GOT3 (cell line): ENCODE measurements at places on chromosomes 13 and 19.

DNA sequence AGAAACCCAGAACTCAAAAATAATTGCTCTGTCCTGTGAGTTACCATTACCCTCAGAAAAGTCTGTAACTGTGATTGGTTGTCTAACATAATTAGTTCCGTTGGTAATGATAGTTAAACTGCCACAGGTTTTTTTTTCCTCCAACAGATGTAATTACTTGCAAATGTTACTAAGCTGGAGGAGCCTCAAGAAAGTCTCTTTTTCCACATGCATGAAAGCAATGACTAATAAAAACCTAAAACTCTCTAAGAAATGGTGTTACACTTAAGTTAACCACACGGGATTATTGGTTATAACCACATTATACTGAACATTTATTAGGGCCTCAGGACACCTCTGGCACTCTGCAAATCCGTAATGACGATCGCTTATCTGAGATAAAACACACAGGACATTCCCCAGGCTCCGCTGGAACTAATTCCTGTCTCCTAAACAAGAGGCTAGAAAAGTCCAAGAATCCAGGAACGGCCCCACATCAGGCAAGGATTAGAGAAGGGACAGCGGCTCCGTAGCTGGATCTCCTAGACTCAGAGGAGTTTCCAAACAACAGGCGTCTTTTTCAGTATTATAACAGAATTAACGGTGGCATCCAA is 753 bp downstream of the ZNF235 start:
- no peak for DNase-seq

DNA sequence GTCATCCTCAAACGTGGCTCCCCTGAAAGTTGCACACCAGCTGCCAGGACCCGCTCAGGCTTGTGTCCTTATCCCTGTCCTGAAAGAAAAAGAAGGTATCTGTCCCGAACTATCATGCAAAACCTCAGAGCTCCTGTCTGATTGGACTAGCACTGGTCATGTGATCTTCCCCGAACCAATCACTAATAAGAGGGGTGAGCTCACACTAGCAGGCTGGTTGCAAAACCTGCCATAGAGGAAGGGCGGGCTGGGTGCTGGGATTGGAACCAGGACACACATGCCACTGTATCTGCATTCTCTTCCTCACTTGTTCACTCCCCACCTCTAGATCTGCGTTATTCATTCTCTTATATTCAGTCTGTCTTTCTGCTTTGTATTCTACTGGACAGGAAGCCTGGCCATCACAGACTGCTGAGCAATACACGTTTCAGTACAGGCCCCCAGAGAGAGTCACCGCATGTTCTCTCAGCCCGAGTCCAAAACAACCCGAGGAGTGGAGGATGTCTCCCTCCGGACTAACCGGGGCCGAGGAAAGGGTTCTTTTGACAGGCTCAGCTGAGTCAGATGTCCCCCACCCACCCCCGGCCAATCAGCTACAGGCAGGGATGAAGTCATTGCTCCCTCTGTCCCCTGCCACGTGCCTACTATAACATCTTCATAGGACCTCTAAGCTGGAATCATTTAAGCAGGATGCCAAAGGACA is 97.7 kb downstream of the SIPA1L3 start:
- peak; percentile 66 for DNase-seq

DNA sequence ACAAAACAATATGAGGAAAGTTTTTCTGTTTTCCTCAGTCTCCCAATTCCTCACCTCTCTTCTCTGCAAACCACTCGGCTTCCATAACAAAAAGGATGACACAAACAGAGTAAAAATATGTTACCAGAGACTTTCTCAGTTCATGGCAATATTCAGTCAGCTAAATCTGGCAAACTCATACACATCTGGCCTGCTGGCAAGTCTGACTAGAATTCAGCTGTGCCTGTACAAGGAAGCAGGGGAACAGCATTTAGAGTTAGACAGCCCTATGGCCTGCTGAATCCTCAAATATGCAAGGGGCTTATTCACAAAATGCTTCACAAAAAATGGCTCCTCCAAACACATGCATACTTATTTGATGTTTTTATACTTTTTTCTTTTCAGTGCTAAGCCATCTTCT is 227.8 kb downstream of the ENOX1 start:
- DNase-seq: no peak

DNA sequence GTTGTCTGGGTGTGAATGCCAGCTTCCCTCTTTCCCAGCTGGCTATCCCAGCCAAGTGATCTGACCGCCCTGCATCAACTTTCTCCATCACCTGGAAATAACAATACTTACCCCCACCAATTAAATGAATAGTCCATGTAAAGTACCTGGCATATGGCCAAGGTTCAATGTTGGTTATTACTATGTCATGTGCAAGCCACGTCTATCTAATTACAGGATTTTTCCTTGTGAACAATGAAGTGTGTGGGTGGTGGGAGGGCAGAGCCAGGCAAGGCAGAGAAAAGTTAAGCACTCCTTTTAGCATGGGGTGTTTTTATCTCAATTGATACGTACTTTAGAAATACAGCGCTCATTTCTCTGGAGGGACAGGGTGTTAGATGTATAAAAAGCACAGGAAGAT is 121.1 kb downstream of the NHLRC3 start:
- DNase-seq: no peak

DNA sequence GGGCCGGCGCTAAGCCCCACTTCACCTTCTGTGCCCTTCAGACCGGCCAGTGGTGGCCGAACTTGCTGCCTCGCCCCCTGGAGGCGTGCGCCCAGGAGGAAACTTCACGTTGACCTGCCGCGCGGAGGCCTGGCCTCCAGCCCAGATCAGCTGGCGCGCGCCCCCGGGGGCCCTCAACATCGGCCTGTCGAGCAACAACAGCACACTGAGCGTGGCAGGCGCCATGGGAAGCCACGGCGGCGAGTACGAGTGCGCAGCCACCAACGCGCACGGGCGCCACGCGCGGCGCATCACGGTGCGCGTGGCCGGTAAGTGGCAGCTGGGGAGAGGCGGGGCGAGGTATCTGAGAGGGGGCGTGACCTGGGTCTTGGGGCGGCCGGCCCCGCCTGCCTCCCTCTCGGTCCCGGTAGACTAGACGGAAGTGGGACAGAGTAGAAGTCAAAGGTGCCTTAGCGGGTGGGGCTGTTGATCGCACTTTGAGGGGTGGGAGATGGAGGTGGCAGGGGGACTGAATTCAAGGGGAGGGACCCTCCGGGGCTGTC is 5.6 kb downstream of the ICAM5 start:
- no peak for DNase-seq

DNA sequence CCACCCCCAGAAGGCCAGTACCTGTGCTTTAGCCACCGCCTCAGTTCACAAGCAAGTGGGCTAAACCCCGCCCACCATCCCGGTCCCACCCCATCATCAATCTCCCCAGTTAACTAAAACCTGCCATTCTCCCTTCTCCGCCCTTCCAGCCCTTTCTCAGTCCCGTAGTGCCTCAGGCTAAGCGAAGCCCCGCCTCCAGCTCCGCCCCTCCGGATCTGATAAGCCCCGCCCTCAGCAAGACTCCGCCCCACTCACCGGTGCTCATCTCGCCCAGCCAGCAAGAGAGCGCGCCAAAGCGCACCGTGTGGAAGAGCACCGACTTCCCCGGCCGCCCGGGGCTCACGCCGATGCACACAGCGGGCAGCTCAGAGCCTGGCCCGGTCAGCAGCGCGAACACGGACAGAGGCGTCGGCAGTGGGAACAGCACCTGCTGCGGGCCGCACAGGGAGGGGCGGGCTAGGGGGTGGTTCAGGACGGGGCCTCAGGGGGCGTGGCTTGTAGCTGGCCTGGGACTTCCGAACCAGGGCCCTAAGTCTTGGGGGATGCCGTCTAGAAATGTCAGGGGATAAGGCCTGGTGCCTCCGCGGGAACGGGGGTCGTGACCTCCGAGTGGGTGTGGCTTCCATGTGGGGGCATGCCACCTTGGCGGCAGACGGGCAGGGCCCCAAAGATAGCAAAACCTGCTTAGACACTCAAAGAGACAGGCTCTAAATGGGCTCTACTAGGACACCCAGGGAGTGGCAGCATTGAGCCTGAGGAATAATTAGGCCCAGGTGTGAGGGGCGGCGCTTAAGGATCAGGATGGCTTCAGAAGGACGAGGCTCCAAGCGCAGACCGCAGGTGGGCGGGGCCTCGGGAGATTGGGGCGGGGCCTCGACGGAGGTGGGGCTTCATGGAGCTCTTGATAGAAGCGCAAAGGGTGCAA is 21.4 kb downstream of the MAP4K1 start:
- no peak for DNase-seq

- no peak for DNase-seq
These were observed 5.7 kb downstream of the SHISA7 start for GRCh38 chr19:55437410-55437809.

DNA sequence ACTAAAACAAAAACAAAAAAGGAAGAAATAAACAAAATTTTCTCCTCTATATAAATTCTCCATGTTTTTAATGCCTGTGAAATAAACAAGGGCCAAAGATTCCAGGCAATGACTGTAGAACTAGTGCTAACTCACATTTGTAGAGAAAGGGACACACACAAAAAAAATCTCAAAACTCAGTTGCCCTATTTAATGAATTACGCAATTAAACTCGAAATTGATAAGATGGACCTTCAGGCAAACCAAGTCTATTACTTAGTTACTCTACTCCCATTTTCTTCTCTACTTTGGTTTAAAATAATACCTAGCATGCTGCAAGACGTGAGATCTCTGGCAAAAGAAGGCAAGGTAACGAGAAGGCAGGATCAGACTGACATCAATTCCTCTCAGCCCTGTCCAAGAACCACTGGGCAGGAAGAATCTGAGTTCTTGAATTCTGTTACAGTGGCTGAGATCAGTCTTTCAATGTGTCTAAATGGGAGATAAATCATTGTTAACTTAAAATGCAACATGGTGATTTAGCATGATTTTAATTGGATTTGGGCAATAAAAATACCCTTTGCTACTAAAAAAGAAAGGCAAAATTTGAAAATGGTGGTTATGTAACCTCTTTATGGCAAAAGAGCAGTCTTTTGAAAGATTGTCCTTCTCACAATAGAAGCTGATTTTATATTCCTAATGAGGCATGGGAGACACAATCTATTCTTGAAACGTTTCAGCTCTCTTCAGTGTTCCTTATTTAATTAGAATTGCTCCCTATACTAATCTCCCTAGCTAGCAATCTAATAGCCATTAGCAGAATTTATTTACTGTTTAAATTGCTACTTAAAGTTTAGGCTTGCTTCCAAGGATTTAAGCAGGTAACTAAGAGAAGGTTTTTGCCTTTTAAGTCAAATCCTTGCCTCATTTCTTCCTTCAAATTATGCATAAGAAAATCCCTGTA is 25.9 kb downstream of the SPRY2 start:
- DNase-seq: no peak

DNA sequence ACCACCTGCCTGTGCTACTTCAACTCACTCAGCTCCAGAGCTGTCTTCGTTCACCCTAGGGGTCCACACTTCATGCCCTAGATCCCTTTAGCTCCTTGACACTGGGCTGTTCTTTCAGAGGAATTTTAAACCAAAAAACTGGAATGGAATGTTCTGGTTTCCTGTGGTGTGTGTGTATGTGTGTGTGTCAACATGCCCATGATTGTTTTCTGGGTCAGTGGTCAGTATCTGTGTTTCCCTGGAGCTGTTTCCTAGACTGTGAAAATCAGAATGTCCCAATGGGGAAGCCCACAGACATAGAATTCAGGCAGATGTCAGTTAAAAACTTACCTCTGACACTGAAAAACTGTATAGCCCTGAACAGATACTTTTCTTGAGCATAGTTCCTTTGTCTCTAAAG is 1.3 kb downstream of the PMIS2 start:
- DNase-seq: no peak

DNA sequence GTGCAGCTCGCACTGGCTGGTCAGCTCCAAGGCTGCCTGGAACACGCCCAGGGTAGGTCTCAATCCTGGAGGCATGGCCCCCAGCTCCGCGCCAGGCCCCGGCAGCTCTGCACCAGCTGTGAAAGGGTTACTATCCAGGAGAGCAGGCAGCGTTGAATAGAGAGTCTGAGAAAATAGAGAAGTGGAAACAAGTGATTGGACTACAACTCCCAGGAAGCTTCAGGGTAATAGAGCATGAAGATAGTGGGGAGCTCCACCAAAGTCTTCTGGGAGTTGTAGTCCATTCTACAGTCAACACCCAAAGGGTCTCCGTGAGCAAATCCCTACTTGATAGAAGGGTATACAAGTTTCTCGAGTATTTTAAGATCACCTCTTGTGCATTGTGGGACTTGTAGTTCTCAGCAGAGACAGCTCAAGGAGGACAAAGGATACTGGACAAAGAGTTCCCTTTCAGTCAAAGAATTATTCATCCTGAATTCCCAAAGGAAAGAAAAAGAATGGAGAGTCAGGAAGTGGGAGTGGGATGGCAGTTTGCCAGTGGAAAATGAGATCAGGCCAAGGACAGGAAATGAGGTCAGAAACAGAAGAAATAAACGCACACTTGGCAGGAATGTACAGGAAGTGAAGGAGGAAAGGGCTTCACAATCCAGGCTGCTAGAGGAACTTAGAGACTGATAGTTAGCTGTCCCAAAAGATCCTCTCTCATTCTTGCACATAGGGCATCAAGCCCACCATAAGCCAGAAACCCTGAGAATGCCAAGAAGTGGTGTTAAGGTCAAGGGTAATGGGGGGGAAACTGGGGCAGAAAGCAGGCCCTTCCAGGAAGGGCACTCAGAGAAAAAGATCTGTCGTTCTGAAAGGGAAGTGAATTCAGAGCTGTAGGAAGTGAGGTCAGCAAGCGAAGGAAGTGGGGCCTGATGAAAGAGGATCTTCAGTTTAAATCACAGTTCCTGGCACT is 5.5 kb upstream of the MAMSTR start:
- no peak for DNase-seq

DNA sequence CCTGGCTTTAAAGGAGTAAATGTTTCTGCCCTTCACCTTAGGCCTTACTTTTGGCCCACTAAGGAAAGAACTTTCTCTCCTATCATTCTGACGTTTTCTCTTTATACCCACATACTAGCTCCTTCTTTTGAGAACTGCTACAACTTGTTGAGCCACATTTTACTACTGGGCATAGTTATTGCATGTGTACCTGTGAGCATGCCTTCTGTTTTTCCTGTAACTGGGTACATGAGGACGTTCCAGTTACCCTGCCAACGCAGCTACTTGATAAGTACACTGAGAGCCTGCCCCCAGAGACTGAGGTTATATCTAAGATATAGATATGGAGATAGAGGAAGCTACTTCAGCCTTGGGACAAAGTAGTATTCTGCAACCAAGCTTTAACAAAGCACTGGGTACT is 3.5 kb downstream of the CCDC169 start:
- no peak for DNase-seq

DNA sequence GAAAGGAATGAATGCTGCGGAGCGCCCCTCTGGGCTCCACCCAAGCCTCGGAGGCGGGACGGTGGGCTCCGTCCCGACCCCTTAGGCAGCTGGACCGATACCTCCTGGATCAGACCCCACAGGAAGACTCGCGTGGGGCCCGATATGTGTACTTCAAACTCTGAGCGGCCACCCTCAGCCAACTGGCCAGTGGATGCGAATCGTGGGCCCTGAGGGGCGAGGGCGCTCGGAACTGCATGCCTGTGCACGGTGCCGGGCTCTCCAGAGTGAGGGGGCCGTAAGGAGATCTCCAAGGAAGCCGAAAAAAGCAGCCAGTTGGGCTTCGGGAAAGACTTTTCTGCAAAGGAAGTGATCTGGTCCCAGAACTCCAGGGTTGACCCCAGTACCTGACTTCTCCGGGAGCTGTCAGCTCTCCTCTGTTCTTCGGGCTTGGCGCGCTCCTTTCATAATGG is 8.6 kb downstream of the PDX1 start:
- no peak for DNase-seq

- no peak for DNase-seq
These were observed 3.3 kb upstream of the ALOX5AP start for GRCh38 chr13:30732046-30732390.

- DNase-seq: no peak
These were observed 154.2 kb downstream of the TM9SF2 start for GRCh38 chr13:99655351-99656091.
